ENCODE measurements at places on chromosomes 5 and 9.

- no peak for DNase-seq
Measured at GRCh38 chr5:94469894-94470329, 148.5 kb downstream of the KIAA0825 start.

GRCh38 chr5:78600687-78601414, 47.7 kb downstream of the LHFPL2 start:
- DNase-seq = no peak

DNA sequence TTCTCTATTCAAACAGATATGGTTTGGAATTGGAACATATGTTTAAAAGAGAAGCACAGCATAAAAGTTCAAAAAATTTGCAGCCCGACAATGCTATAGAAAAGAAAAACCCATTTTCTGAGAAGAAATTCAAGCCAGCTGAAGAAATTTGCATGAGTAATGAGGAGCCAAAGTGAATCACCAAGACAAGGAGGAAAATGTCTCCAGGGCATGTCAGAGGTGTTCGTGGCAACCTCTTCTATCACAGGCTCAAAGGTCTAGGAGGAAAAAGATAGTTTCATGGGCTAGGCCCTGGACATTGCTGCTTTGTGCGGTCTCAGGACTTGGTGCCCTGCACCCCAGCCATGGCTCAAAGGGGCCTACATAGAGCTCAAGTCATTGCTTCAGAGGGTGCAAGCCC, 134.8 kb upstream of the ADAMTS16 start:
- no peak for DNase-seq

- DNase-seq = no peak
Measured at GRCh38 chr5:139188558-139189270, 9.5 kb downstream of the SIL1 start.

DNA sequence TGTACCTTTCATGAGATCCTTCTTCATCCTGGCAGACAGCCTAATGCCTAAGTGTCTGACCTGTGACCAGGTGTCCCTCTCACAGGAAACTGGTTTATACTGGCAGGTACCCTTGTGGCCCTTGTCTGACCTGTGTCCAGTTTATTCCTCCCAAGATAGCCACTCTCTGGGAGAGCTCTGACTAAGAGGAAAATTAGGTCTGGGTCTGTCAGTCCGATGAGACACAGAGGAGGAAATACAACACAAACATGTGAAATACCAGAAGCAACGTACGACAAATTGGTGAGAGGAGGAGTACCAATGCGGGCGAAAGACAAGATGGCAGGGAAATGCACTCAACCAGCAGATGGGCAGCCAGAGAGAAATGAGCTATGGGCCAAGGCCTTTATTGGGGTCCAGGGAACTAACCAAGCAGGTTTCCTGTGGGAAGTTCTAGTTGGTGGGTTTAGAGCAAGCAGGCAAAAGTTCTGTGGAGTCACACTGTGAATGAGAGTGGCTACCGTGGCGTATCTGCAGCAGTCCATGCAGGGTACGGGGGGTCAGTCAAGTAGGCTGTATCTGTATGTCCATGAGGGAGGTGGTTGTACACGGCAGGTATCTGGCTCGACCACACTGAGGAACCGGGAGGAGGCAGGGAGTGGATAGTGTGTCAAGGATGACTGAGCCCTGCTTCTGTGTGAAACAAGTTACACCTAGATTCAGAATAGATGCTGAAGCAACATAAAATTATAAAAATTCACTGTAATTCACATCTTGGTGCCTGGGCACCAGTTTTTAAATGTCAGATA, 109.0 kb downstream of the MLLT3 start:
- DNase-seq = no peak

- DNase-seq = no peak
Measured at GRCh38 chr5:57601996-57602395, 119.4 kb upstream of the ACTBL2 start.

DNA sequence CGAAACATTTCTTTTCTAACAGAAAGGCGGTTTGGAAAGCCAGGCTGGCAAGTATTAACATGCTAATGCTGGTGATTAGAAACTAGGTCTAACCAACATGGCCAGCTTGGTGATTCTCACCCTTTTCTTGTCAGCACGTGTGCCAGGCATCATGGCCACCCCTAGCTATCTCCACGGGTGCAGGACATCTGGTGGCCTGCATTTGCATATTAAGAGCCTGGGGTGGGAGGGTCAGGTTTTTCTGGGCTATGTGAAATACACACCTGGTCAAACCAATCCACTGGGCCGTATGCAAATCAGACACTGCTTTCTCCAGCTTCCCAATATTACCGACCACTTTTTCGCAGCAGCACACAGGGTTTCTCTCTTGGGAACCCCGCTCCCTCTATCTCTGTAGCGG, 612.1 kb downstream of the PTPRD start:
- DNase-seq = no peak

- DNase-seq = no peak
Measured at GRCh38 chr9:129368444-129368978, 190.4 kb upstream of the IER5L start.

GRCh38 chr9:82991671-82992070, 71.3 kb downstream of the RASEF start:
- no peak for DNase-seq

- DNase-seq = no peak
Measured at GRCh38 chr5:11602298-11602697, 301.9 kb downstream of the CTNND2 start.

DNA sequence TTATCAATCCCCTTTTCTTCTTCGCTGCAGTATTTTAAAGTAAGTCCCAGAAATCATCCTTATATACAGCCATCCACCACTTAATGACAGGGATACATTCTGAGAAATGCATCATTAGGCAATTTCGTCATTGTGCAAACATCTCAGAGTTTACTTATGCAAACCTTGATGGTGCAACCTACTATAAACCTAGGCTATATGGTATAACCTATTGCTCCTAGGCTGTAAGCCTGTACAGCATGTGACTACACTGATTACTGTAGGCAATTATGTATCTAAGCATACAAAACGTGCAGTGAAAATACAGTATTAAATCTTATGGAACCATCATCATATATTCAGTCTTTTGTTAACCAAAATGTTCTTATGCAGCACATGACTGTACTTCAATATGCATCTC, 36.8 kb downstream of the SAXO1 start:
- DNase-seq = no peak

- no peak for DNase-seq
Measured at GRCh38 chr9:121651295-121652020, at the start of gene DAB2IP. TSS of gene DAB2IP (plus strand) at chr9:121651634. CDS start at chr9:121651776, 142 bp downstream.

DNA sequence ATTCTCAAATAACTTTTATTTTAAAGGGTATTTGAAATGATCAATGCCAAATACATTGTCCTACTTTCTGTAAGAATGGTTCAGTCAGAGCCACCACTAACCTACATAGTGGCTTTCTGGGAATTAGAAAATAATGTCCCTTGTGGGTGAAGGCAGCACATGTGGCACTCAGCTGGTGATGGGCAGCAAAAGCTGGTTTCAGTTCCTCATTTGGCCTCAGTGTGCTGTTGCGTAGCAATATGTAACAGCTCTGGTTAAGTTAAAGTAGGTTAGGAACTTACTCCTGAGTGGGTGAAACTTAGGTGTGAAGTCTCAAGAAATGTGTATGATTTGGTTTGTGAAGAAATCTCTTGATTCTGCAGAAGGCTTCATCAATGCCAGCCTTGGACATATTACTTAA, 99.6 kb upstream of the SPEF2 start:
- DNase-seq = no peak

- no peak for DNase-seq
Measured at GRCh38 chr9:114417511-114417910, 29.7 kb upstream of the AKNA start.

DNA sequence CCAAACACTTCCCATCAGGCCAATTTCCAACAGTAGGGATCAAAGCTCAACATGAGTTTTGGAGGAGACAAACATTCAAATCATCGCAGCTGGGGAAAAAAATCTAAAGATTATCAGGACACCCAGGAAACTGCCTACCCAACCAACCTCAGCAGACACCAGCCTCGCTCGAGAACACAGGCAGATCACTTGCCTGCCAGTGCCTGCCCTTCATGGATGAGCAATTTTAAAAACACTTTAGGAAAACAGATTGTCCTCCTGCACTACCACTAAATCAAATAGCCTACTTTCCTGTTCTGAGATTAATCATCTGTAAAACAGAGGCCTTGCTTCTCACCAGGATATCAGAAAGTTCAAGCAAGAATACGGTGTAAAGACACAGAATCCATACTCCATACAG, 14.7 kb upstream of the TMEM174 start:
- no peak for DNase-seq

All from CD4-positive, alpha-beta T cell treated with Interleukin-1 beta for 1 hour (primary cell).